ENCODE measurements at places on chromosomes 5 and 9.

- no peak for DNase-seq
Measured at GRCh38 chr5:113520899-113521298, 7.4 kb downstream of the YTHDC2 start.

GRCh38 chr5:71957292-71957898 is 149.9 kb upstream of the MAP1B start:
- DNase-seq: no peak

DNA sequence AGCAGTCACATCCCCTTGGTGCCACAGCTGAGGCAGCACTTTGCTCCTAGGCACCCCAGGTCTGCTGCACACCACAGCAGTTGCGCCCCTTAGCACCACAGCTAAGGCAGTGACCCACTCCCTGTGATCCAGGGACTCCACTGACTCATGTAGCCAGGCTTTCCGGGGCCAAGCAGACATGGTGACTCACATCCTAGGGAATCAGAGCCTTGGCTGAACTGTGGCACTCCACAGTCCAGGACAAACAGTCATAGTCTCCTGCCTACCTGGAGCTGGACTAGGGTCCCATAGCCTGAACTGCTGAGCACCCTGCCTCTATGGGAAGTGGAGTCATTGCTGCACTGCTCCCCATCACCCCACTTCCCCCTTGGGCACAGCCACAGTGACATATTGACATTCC is 338.7 kb downstream of the NPR3 start:
- DNase-seq: no peak

DNA sequence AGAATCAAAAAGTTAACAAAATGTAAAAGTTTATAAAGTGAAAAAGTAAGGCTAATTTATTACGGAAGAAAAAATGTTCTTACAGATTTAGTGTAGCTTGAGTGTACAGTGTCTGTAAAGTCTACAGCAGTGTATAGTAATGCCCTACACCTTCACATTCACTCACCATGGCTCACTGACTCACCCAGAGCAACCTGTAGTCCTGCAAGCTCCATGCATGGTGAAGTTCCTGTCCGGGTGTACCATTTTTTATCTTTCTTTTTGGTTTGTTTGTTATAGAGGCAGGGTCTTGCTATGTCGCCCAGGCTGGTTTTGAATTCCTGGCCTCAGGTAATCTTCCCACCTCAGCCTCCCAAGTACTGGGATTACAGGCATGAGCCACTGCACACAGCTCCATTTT is 93.6 kb downstream of the MED27 start:
- no peak for DNase-seq

DNA sequence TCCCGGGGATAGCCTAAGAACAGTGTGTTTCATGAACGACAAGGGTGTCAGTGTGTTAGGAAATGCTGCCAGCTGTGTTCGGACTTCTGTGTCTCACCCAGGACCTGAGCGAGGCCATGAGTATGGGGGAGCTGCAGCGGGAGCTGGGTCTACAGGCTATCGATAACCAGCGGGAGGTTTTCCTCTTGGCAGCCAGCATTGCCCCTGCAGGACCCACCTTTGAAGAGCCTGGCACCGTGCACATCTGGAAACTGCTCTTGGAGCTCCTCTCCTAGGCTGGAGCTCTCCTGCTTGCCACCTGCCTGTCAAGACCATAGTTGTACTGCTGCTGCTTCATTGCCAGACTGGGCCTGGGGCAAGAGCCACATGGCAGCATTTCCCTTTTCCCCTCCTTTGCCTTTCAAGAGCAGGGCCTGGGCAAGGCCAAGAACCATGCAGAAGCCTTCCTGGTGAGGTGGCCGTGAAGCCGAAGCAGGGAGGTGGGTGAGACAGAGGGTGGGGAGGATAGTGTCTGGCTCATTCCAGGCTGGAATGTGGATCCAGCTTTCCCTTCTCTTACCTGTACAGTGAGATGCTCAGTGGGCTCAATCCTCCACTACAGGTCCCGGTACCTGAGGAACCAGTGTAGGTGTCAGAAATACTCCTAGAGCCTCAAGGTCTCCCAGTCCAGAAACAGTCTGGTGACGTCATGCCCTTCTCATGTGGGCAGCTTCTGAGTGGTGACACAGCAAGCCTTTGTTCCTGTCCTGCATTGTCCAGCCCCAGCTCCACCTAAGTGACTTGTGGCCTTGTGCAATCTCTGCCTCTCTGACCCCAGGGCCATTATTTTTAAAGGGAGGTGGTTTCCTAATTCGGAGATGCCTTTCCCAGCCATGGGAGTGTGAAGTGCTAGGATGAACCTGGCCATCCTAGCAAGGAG is 6.6 kb downstream of the ARL10 start:
- no peak for DNase-seq

DNA sequence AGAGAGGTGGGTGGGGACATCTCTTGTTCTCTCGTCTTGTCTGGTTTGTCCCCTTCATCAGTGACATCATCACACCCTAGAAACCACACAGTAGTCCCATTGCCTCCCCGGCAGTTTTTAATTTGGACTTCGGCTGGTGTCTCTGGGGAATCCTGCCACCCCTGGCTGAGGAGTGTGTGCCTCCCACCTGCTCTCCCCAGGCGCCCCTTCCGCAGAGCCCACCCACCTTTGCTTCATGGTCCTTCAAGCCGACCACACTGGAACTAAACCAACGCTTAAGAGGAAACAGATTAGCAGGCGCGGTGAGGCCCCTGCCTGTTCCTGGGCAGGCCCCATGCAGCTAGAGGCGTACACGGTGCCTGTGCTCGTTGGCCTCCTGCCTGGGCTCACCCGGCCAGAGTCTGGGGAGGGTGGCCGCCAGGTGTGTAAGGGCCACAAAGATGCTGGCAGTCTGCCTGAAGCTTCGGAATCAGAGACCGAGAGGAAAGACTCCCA is 107.6 kb upstream of the SPRY4 start:
- no peak for DNase-seq

DNA sequence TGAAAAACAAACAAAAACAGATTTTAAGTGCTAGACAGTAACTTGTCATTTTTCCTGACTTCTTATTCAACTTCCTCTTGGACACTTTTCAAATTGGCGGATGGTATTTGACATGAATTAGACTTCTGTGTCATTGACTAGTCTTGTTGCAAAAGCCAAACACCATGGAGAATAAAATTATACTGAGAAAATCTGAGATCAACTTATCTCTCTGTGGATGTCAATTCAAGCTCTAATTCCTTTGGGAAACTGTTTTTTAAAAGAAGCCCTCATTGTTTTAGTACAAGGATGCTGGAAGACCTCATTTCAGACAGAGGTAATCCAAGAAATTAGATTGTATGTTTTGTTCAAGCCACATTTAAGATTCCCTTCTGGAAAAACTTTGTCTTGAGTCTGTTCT is 831.0 kb downstream of the SEMA5A start:
- no peak for DNase-seq

DNA sequence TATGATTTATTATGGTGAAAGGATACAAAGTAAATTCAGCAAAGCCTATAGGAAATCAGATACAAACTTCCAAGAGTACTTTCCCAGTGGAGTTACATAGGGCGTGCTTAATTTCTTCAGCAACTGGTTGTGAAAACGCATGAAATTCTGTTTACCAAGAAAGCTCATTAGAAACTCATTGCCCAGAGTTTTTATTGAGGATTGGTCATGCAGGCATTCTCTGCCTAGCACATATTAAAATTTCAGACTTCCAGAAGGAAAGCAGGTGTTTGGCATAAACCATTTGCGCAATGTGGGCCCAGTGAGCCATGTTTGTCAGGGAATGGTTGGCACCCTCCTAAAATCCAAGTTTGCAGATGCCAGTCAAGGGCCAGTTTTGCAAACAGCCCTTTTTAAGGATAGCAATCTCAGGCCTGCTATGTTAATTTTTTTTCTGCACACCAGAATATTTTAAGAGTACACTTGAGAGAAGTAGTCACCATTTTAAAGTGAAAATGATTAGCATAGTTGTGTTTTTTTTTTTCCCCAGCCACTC is 311.1 kb upstream of the CHD1 start:
- no peak for DNase-seq

GRCh38 chr5:17314907-17315471 is 97.6 kb downstream of the BASP1 start:
- no peak for DNase-seq

- DNase-seq: no peak
Measured at GRCh38 chr9:120688758-120689157, 25.5 kb downstream of the MEGF9 start.

Measured in KG1 (cell line).